ENCODE measurements at places on chromosomes 5 and 9.

DNA sequence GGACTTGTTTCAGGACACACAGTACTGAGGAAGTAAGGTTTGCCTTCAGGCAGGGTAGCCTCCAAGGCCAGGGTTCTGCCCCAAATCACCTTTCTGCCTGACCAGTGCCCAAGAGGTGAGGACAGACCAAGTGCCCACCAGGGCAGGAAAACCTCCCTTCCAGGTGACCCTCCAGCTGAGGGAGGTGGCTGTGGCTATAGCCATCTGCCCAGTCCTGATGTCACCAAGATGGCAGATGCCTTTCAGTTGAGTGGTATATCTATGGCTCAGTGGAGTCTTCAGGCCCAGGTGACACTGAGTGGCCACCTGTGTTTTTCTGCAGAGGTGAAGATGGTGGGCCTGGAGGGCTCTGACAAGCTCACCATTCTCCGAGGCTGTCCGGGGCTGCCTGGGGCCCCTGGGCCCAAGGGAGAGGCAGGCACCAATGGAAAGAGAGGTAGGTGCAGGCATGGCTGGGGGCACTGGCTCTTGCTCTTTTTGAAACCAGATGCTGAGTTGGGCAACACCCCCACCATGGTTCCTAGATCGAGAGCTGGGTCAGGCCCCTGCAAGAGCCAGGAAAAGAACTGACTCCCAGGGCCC lies 1.7 kb downstream of the FCN2 start:
- DNase-seq = no peak

- no peak for DNase-seq
Observed at GRCh38 chr9:110065532-110065931, 142.4 kb downstream of the C9orf152 start.

DNA sequence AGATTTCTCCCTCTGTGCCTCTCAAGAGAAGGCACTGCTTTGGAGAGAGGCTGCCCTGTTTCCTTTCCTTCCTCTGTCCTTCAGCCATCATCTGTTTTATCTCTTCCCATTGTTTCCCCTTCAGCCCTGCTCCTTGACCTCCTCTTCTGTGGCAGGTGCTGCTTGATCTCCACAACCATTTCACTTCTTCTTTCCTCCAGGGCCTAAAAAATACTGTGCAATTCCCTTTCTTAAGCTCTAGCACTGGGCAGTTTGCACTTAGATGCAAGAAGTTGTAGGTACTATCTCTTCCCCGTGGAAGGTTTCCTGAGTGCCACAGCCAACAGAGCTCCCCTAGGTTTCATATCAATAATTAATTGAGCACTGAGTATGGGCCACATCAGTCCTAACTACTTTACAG lies 8.8 kb upstream of the ADRB2 start:
- no peak for DNase-seq

DNA sequence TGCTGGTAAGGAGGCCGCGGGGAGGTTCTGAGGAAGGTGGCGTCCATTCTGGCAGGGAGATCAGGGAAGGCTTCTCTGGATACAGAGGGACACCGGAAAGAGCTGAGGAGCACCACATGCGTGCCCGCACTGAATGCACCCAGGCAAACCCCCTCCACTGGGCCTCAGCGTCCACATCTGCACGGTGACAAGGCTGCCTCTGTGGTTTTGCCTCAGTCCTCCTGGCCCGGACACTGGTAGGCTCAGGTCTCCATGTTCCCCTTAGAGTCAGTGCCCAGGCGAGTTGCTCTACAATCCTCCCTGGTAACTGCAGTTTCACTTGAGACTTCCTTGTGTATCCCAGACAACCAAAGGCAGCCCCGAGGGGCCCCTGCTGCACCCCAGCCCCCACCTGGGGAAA lies 173.3 kb downstream of the MELK start:
- DNase-seq = no peak

DNA sequence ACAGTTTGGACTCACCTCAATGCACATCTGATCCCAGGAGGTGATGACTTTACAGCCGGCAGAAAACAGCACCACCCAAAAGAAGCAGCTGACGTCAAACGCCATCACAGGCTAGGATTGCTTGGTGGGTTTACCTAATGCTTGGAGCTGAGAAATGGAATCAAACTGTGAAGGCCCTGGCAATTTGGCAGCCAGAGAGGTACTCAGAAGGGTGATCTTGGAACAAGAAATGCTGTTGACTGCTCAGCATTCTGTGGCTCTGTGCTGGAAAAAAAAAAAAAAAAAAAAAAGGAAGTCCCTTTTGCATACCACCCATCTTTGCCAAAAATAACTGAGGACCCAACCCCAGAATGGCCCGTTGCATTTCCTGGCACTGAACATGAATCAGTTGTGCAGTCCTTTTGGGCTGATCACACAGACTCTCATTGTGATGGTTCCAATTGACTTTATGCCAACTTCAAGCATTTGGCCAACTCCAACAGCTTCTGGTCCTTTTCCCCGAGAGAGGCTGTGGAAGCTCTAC lies at the start of gene CD180:
TSS of gene CD180 (minus strand) at position 263 of the 523 bp plus-strand sequence. CDS start at position 105, 158 bp downstream.
- DNase-seq = no peak

GRCh38 chr5:113000466-113000865 lies 23.9 kb downstream of the DCP2 start:
- no peak for DNase-seq

DNA sequence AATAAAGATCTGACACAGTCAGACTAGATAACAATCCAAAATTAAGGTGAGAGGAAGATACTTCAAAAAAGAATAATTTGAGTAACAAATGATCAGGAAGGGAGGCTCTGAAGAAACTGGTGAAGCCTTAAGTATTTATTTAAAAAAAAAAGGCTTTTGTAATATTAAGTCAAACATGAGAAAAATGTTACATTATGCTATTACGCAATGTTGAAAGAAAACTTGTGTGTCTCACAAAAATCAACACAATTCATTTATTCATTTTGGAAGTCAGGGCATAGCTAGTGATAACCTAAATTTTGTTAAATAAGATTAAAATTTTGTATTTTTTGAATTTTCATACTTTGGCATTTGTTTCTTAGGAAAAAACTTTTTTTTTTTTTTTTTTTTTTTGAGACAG lies 28.2 kb downstream of the WDR41 start:
- no peak for DNase-seq

GRCh38 chr5:112434641-112435040 lies 15.6 kb upstream of the EPB41L4A start:
- DNase-seq = no peak

- no peak for DNase-seq
Observed at GRCh38 chr5:68884883-68885282, 208.9 kb upstream of the SLC30A5 start.

GRCh38 chr9:38316166-38316780 lies 76.2 kb upstream of the ALDH1B1 start:
- DNase-seq = no peak

- no peak for DNase-seq
Observed at GRCh38 chr9:114220061-114220541, 64.8 kb downstream of the COL27A1 start.

DNA sequence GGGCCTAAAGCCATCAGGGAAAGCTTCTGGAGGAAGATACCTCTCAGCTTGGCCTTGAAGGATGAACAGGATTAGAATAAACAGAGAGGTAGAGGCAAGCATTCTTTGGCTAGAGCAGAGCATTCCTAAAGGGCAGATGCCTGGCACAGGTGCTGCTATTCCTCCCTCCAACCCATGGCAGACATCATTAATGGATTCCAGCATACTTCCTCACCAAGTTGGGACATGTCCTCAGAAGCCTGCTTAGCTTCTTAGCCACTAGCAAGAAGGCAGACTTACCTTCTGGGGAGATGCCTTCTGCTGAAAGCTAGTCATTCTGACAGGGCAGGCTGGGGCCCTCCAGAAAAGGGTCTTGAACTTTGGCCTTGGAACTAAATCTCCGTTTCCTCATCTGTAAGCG lies 122.0 kb downstream of the RGS3 start:
- no peak for DNase-seq

DNA sequence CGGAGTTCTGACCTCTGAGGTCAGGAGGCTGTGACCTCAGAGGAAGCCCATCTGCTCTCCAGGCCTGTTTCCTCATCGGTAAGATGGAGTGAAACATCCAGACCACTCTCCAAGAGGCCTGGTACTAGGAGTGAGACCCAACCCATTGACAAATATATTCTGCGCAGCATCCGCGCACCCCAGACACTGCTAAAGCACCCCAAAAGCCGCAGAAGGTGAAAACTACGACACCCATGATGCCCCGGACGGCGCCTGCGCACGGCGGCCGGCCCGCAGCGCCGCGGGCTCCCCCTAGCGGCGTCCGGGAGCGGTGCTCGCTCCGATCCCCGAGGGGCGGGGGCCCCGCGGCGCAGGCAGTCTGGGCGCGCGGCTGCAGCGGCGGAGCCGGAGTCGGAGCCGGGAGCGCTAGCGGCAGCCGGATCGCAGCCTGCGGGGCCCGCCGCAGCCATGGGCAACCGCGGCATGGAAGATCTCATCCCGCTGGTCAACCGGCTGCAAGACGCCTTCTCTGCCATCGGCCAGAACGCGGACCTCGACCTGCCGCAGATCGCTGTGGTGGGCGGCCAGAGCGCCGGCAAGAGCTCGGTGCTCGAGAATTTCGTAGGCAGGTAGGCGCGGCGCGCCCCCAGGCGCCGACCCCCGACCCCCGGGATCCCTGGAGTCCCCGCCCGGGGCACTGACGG lies at the start of gene DNM1:
TSS of gene DNM1 (plus strand) at position 356 of the 683 bp plus-strand sequence. CDS start at position 448, 92 bp downstream.
- DNase-seq = peak; percentile 99

DNA sequence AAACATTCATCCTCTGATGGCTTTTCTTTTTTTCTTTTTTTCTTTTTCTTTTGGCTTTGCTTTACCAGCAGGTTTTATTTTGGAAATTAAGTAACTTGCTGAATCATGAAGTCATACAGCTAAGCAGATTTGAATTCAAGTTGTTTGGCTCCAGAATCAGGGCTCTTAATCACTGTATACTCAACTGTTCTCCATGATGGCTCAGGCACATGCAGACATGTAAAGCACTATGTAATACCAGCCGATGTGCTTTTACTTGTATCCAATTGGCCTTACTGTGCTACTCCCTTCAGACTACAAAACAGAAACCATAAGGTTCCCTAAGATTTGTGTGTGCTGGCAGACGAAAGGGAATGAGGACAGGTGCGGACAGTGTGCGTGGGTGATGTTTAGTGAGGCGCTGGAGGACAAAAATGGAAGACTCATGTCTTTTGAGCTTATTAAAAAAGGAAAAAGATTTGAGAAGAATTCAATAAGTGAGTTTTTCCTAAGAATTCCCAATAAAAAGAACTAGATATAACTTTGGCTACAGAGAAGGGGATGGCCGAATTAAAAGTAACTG lies 44.7 kb upstream of the OTP start:
- DNase-seq = no peak

GRCh38 chr9:92739346-92739970 lies 25.2 kb downstream of the BICD2 start:
- DNase-seq = no peak

- no peak for DNase-seq
Observed at GRCh38 chr5:83911367-83911919, 190.8 kb upstream of the HAPLN1 start.

DNA sequence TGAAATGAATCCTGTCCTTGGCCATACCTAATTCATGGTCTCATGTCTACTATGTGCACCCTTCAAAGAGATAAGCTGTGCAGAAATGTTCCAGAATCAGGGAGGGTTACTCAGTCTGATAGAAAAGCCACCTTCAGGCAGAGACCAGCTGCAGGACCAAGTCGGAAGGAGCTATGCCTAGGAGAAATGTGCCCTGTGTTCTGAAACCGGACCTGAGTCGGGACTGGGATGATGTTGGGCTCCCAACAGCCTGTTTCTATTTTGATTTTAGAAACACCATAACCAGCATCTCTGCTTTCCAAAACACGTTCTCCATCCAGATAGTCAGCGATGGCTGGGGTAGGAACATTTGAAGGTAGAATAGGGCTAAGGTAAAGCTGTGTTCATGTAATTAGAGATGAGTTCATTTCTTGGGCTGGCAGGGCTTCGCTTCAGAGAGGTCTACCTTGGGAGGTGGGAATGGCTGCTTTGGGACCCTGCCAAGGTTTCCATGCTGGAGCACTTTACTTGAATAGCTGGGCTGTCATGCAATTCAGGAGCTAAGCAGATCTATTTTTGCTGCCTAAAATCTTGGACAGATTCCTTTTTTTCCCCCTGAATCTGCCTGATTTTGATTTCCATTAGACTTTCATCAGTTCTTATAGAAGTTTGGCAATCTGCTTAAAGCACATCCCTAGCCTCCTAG lies 2.8 kb downstream of the ADCY2 start:
- DNase-seq = no peak

- no peak for DNase-seq
Observed at GRCh38 chr5:11047030-11047429, 286.0 kb upstream of the DAP start.

DNA sequence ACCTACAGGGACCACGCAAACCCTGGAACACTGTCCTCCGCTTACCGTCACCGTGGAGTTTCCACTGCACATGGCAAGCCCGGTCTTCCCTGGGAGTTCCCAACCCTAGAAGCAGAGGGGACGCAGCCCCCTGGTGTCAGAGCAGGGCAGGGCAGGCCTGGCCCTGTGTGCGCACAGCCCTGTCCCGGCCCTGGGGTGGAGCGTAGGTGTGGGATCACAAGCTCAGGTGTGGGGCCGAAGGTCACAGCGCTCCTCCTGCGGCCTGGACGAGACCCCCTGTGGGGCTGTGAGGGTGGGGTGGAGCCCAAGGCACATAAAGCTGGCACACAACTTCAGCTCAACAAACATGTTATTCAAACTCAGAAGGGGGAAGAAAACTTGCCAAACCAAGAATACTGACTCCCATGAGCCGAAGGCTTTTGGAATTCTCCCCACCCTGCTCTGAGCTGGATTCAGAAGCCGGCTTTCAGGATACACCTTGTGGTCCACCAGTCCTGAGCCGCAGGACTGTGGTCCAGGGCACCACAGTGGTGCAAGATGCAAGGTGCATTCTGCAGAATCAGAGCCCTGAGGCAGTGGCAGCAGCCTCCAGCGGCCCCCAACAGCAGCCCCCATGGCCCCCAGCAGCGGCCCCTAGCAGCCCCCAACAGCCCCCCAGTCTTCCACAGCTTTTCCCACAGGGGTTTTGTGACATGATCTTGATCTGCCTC lies 11.8 kb upstream of the EXOC3 start:
- peak; percentile 89 for DNase-seq

GRCh38 chr9:83701769-83702168 lies 6.0 kb downstream of the UBQLN1 start:
- DNase-seq = no peak

DNA sequence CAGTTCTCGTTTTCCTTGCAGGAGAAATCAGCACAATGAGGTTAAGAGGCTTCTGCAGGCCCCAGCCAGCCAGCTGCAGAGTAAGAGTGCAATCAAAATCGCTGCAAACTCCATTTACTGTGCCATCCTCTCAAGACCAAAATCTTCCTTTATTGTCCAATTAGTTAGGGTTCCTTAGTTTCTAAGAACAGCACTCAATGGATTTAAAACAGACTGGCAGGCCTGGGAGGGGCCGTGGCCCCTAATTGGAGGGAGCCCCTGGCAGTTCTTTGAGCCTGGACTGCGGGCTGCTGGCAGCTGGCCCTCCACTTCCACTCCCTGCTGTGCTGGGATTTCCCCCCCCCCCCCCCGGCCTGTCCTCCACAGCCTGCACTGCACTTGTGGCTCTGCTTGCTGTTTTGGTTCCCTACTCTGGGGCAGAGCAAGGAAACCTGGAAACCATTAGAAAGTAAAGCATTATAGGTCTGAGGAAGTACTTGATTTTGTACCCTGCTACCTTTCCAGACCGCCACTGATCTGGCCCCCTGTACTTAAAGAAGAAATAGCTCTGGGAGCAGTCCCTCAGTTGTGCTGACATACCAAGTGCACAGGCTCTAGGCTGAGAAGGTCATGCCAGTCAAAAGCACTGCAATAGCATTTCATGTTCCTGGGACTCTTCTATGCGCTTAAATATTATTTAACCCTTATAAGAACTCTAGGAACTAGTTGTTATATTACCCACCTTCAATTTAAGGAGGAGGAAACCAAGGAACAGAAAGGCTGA lies 129.0 kb downstream of the APBA1 start:
- no peak for DNase-seq

- DNase-seq = no peak
Observed at GRCh38 chr5:134975078-134975715, 7.5 kb downstream of the CATSPER3 start.

- no peak for DNase-seq
Observed at GRCh38 chr9:133333566-133333965, 2.4 kb downstream of the SURF6 start.
